ENCODE measurements at places on chromosomes 2 and 18.

GRCh38 chr2:159855557-159856061 is 57.6 kb upstream of the CD302 start:
- DNase-seq: no peak

GRCh38 chr18:49500201-49500921 is 13.3 kb upstream of the C18orf32 start:
- no peak for DNase-seq

DNA sequence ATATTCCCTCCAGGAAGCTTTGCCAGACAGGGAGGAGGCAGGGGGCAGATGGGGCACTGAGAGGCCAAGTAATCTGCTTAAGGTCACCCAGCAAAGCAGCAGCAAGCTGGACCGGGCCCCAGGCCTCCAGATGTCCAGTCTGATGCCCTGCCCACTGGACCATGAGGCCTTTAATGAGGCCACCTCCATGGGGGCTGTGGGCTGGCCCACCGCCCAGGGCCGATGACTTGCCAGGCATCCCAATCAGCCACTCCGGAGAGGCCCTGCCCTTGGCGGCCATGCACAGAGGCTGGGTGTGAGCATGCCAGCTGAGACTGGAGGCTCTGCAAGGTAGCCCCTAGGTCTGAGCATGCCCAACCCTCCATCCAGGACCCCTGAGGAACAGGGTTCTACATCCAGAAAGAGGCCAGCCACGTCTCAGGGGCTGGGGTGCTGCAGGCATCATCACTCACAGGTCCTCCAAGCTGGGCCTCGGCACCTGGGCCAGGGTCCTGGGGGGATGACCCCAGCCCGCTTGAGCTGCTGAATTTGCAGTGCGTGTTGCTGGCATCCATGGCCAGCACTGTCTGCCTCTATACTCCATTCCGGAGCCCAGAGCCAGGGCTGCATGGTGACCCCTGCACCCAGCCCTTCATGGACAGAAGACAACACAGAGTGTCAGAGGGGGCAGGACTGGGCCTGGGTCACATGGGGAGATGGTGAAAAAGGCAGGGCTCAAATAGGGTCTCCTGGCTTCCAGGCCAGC is 164.2 kb downstream of the INHBB start:
- DNase-seq: no peak

- DNase-seq: no peak
Measured at GRCh38 chr2:238104691-238105371, 4.7 kb downstream of the ESPNL start.

- no peak for DNase-seq
Measured at GRCh38 chr2:95277246-95277906, 3.1 kb downstream of the PROM2 start.

DNA sequence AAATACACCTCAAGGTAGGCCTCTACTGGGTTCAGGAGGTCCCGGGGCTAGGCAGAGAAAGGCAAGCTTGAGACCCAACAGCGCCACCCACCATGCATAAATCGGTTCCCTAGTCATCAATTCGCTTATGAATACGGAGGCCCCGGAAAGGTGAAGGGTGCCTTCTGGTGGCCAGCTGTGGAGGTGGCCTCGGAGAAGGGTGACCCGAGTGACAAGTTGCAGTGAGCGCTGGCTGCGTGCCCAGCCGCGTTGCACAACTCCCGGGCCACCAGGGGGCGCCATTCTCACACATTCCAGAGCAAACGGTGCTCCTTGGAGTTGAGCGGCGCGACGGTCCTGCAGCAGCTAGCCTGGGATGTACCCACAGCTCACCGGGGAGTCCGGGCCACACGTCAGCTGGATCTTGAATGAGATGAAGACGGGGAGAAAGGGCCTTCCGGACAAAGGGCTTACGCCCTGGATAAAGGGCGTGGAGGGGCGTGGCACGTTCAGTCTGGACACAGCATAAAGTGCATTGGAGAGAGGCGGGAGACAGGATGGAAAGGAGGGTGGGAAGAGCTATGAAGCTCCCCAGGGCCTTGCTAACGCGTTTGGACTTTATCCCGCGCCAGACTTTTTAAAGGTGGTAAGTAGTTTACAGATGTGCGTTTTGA is 20.4 kb downstream of the TMSB10 start:
- DNase-seq: peak; percentile 99

DNA sequence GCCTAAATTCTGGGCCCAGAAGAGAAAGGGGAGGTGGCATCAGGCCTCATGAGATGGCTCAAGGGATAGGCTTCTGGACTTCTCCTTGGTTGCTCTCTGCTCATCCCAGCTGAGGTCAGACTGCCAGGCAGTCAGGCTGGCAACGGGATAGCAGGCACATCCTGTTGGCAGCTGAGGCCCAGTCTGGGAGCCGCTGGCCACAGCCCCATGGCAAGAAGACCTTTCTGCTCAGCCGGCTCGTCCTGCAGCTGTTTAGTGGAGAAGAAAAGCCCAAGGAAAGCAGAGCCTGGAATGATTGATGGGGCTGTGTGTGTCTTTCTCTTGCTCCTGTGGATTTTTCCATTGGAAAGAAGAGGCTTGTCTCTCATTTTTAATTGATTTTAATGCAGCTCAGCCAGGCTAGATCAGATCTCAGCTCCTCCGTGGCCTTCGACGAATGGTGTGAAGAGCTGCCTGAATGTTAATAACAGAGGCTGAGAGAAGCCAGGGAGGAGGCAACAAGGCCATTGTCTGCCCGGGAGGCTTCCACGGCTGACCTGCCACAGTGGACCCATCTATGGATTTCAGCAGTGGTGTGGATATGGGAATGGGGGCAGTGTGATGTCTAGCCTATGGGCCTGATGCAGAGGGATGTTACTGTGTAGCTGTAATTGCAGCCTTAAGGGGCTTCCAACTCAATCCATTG is 99.5 kb downstream of the HS1BP3 start:
- DNase-seq: no peak

DNA sequence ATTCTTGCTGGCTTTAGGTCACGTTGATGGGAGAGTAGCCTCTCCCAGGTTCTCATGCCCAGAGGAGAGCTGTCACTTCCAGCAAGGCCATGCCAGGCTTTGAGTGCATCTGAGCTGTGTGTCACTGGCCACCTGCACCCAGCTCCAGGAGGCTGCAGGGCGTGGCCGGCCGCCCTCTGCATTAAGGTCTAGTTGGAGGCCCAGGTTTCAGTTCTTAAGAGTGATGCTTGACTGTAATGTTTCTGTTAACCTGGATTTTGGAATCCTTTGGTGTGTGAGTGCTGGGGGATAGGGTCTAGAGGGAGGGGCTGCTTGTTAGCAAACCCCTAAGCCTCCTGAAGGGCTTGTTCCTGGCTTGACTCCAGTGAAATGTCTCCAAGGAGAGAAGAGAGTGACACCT is 140.1 kb downstream of the ACOXL start:
- DNase-seq: no peak

- DNase-seq: no peak
Measured at GRCh38 chr2:242015108-242016065, 145.9 kb downstream of the RTP5 start.

DNA sequence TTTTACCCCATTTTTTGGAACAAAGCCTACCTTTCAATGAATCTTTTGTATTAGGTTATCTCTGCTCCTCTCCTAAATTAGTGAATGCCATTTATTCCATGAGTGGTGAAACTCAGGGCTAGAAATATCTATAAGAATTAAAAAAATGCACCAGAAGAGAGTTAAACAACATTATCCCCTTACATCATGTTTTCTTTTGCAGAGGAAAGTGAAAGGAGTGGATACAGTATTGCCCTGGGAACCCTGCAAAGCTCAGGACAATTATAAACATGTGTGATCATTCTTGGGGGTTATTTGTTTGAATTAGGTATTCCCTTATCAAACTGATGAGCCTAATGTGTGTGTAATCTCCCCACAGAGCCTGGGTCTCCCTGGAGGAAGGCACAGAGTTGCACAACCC is 559.2 kb downstream of the RNF144A start:
- no peak for DNase-seq

GRCh38 chr18:24534737-24535136 is 74.3 kb downstream of the HRH4 start:
- DNase-seq: no peak

- no peak for DNase-seq
Measured at GRCh38 chr18:74264303-74265020, 27.3 kb downstream of the CYB5A start.

GRCh38 chr2:109160714-109161440 is 31.9 kb downstream of the SH3RF3 start:
- DNase-seq: no peak

DNA sequence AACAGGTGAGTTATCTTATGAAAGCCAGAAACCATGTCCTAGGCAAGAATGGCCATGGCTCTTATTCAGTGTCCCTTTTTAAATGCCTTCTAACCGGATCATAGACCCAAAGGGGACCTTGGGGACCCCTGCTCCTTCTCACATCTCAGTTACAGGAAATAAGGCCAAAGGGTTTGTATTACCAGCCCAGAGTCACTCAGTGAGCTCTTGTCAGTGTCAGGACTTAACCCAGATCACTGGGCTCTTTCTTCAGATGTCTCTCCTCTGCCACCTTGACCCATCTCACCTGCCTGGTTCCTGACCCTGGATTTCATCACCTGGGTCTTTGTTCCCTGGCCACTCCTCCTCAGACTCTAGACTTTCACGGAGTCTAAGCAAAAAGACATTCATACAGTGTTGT is 556.7 kb downstream of the CMPK2 start:
- DNase-seq: no peak

DNA sequence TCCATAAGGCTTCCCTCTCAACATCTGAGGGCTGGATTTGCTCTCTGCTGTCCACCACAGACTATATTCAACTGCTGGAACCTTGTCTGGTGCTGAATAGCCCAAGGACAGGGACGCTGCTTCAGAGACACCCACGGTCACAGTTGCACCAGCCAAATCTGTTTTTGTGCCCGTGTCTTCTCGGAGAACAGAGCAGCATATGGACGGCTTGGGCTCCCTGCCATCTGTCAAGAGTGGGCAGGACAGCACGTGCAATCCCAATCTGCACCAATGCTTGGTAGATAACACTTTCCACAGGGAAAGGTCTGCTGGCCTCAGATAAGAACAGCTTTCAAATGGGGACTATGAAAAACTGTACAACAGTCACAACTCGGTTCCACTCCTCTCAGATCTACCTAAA is 466.1 kb downstream of the TGIF1 start:
- no peak for DNase-seq

DNA sequence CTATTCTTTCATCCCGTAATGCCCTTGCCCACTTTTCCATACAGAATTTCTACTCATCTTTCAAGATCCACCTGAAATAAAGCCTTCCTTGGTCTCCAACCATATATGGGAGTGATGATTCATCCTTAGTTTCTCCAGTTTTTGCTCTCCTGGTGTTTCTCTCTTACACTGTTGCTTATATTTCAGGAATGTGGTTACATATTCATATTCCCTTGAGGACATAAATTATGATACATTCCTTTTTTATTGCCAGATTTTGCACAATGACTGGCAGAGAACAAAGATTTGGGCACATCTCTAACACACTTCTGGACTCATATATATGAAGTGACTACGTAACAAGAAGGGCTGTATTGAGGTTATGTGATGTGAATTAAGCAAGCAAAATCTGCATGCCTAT is 1573.4 kb upstream of the NXPH2 start:
- DNase-seq: no peak

GRCh38 chr18:51879329-51879728 is 460.7 kb upstream of the DCC start:
- DNase-seq: no peak

DNA sequence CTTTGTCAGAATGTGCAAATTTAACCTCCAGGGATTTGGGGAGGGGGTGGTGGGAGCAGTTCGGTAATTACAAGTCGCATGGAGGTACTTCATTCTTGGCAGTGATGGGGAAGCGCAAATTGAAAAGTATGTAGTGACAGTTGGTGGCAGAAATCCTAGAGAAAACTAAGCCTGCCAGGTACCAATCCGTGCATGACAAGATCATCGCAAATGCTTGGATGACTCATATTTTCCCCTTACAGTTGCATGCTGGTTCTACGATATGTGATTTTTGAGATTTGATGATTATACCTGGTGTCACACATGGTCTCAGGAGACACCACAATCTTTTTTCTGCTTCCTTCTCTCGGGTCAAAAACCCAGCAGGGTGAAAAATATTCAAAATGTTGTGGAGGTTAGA is 479.7 kb upstream of the ID2 start:
- DNase-seq: no peak

DNA sequence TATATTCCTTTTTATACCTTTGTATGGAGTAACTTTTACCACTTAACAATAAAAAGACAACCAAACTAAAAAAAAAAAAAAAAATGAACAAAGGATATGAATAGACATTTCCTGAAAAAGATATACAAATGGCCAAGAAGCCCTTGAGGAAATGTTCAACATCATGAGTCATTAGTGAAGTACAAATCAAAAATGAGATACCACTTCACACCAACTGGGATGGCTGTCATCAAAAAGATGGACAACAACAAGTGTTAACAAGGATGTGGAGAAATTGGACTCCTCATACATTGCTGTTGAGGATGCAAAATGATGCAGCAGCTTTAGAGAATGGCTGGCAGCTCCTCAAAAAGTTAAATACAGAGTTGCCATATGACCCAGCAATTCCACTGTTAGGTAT is 22.6 kb upstream of the SCYGR2 start:
- no peak for DNase-seq

DNA sequence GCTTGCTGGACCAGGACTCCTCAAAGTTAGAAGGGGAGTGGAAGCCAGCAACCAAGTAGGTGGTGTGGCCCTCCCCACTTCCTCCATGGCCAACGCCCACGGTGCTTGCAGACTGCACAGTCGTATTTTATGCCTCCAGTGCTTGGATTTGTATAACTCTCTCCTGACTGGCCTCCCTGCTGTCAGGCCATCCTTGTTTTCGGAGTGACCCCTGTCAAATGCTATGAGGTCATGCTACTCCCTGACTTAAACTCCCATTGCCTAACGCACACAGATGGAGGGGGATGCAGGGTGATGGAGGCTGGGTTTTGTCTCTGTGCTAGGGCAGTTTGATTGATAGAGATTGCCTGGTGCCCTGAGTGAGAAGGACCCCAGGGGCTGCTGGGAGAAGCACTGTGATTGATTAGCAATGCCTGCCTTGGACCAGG is 36.1 kb downstream of the GLI2 start:
- DNase-seq: no peak

DNA sequence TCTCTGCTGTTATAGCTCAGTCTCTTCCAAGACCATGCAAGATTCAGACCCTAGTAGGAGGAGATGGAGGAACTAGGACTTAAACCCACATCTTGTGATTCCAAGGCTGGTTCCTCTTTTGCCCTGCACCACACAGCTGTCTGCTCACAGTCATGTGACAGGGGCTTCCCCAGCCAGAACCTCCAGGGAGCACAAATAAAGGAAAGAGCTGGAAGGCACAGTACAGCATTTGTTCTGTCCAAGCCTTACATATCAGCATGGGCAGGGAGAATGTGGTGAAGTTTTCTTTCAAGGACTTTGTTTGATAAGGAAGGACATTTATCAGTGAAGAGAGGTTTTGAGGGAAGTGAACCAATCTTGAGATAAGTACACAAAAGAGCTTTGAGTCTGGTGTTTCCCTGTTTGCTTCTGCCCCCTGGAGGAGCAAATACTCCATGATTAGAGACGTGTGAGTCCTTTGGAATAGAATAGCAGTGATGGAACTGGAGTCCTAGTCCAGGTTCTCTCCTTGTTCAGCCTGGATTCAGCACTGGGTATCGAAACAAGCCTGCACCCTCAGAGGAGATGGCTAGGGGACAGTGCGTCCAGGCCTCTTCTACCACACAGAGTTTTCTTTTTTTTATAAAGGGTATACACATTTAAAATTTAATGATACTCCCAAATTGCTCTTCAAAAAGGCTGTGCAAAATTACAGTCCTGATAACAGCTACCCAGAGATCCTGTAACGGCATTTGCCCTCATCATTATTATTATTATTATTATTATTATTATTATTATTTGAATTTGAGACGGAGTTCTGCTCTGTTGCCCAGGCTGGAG is 24.6 kb upstream of the CASP10 start:
- DNase-seq: no peak

GRCh38 chr2:74695663-74696062 is 41.6 kb downstream of the SEMA4F start:
- DNase-seq: no peak

Measured in stimulated activated CD4-positive, alpha-beta T cell treated with anti-CD3 and anti-CD28 coated beads, Interleukin-4, amount 100 ng/mL, for 1 hour (primary cell).